Heart right ventricle (tissue), 16 donors: ENCODE measurements at places on chromosomes 1 and 21.

GRCh38 chr1:11802973-11803885 is 2.5 kb downstream of the MTHFR start:
- DNase-seq = peak; percentile 94

DNA sequence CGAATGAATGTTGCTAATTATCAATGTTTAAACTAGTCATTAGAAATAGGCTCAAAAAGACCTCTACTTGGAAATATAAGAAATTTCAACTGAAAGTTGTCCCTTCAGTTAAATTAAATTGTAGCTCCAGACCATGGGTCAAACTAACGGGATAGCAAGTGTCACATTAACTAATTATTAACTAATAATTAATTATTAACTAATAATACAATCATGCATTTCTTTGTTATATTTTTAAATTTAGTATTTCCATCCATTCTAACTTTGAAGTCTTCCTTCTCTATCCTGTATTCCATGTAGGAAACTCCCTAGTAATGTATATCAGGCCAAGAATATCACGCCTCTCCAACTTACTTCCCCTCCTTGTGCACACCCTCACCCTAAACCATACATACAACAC is 43.4 kb upstream of the HOOK1 start:
- DNase-seq = no peak

GRCh38 chr1:91821126-91821868 is 64.7 kb downstream of the TGFBR3 start:
- DNase-seq = no peak

DNA sequence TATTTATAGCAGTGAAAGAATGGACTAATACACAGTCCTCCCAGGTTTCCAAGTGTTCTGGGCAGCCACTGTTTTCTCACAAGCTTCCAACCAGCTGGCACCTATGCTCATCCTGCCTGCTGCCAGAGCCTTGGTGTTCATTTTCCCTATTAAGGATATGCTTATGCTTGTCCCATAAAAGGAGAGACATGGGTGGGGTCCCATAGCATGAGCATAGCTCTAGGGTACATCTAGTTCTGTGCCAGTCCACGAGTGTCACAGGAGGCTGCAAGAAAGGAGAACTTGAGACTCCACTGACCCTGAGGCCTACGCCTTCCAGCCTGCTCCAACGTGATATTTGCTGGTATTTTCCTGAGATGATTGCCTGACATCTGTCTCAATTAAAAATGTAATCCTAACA is 192.4 kb upstream of the PTGFR start:
- no peak for DNase-seq

DNA sequence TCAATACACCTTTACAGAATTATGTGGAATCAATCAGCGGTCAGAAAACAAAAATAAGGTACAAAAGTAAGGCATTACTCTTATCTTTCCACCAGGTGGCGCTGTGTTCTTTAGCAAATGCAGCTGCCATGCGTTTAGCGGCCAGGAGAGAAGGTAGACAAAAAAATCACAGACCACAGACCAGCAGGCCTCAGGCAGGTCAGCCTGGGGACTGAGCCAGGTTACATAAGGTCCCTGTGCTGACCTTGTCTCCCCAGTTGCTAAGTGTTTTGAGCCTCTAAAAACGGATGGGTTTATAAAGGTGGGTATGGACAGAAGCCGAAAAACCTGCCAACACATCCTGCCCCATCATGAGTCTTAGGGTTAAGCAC is 2.8 kb downstream of the RGS16 start:
- no peak for DNase-seq

- no peak for DNase-seq
Observed at GRCh38 chr1:54777431-54777830, 13.1 kb upstream of the PARS2 start.

DNA sequence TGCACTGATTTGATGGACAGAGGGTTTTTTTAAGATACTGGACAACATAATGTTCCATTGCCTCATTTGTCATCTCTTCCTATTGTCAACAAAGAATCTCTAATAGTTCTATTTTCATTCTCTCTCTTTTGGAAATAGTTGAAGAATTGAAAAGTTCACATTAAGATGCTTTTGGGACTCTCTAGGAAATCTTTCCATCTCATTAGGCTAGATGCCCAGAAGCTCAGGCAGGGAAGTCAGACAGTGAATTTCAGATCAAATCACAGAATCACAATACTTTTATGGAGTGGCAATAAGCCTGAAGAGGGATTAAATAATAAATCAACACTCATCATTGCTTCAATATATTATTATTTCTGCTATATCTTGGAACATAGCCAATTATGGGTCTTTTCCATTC is 29.2 kb downstream of the NEGR1 start:
- no peak for DNase-seq

- DNase-seq = no peak
Observed at GRCh38 chr1:221777431-221778072, 35.7 kb upstream of the DUSP10 start.

GRCh38 chr21:34881839-34882371 is 167.2 kb downstream of the RUNX1 start:
- DNase-seq = no peak

DNA sequence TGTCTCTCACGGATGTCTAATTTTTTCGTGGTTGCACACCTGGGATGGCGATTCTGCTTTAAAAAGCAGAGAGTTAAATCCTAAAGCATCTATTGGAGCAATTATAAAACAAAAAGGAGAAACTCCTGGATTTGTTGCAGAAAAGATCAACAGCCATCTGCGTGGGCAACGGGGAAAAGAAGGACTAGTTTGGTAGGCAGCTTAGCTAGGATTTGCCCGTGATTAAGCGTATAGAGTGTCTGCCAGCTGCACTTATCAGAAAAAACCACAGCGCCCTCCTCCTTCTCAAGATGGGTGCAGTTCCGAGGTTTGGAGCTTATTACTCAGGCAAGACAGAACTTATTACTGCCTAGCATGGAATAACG is 526 bp upstream of the SLC25A24 start:
- DNase-seq = peak; percentile 33
